ENCODE measurements at places on chromosomes 3 and 15.

GRCh38 chr3:127431066-127431465, 143.2 kb upstream of the PRR20G start:
- DNase-seq, result no peak

- no peak for DNase-seq
These were observed 228.9 kb upstream of the FEZF2 start for GRCh38 chr3:62602129-62602770.

GRCh38 chr3:53113293-53114010, 16.8 kb downstream of the RFT1 start:
- no peak for DNase-seq

DNA sequence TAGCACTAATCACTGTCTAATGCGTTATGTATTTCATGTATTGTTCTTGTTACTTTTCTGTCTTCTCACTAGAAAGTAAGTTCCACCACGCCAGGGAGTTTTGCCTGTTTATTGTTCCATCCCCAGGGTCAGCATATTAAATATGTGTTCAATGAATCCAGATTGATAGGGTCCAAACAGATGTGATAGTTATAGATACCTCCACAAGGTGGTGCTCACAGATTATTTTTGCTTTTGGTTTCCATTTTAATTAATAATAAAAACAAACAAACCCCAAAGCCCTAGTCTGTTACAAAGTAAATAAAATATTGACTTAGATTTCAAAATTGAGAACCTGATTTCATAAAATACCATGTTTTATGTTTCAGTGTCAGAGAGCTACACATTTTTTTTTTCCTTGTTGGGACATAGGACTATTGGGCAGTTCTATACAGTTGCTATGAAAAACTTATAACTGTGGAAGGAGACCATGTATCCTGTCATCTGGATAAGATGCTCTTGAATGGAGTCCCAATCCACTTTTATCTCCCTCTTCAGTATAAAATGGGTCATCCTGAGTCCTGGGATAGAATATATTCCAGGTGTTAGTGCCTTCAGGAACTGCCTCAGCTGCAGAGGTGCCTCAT, 12.4 kb downstream of the OTOL1 start:
- DNase-seq, result no peak

DNA sequence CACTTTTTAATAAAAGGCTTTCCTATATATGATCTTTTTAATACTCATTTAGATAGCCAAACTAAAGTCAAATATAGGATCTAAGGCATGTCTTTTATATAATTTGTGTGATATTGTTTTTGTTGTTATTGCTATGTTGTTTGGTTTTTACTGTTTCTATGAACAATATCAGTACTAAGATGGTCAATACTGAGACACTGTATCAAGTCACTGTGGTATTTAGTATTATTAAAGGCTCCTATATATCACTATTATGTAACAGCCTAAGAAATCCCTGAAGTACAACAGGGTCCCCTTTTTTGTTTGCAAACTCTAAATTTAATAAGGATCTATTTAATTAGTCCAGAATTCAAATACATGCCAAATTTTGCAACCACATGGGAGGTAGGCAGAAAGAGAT, 61.9 kb downstream of the TBC1D5 start:
- no peak for DNase-seq

DNA sequence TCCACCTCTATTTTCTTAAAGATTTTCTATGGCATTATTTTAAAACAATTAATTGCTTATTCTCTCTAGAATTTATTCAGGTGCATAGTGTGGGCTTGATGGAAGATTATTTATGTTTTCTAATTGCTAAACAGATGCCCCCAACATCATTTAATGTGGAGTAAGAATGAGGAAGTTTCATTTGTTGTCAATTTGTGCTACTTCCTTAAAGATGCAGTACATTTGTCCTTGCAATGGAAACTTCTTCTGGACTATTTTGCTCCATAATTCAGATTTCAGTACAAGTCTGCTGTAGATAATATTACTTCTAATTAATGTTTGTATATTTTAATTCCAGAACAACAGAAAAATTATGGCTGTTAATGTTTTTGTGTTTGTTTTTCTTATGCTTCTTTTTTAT, 104.8 kb downstream of the TGFBR2 start:
- no peak for DNase-seq

DNA sequence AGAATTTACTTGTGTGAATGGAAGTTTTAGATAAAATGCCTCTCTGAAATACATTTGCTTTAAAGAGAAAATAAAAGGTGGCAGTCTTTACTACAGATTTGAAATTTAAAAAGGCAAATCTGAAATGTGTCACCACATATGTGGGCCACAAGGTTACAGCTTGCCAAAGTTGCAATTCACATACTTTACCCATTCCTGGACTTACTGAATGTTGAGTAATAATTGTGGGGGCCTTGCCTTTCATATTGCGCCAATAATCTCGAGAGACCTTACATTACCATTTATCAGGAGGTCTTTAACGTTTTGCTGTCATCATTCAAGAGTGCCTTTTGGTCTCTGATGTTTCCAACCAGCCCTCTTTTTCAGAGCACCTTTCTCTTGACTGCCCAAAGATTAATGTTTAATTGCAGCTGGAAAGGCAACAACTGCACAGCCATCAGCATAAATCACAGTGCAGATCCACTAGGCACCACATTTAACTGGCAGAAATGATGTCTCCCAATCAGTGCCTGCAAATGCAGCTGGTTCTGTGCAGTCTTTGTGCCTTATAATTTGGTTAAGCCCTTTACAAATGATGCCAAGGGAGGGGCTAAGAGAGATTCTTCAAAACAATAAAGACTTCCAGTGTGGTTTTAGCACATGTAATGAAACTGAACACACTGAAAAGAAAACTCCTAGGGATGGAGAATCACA, 206.8 kb downstream of the MAGI1 start:
- DNase-seq, result no peak

- no peak for DNase-seq
These were observed 481.4 kb upstream of the THBS1 start for GRCh38 chr15:39099524-39099923.

DNA sequence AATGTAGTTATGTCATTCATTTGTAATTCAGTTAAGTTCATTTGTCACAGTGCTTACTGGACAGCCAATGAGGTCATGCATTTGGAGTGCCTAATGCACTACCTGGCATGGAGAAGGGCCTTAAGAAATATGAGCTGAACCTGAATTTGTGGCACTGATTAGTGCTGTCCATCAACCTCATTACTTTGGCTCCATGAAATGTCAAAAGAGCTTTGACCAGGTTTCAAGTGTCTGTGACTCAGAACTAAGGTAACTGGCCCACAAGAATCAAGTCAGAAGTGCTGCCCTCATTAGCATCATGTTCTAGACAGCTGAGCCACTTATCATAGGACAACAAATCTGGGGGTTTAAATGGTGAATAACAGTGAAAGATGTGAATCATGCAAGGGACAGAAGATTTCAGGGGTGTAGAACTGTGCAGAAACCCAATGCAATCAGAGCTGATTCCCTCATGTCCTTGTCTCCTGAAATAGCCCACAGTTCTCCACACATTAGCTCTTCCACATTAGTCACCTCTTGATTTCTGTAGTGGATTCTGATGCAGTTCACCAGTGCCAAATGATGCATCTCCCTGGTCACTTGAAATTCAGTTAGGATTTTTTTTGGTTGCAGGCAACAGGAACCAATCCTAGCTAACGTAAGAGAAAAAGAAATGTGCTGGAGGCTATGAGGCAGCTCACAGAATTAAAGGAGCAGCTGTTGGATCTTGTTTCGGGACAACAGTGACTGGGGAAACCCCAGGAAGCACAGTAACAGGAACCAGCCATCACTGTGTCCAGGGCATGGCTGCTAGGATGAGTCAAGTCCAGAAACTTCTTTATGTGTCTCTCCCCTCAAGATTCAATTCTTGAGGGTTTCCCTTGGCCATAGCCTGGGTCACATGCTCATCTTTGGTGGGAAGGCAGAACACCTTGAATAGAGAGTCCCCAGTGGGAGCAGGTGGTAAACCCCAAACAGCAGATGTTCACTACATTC, 38.7 kb downstream of the CHST2 start:
- DNase-seq, result no peak

DNA sequence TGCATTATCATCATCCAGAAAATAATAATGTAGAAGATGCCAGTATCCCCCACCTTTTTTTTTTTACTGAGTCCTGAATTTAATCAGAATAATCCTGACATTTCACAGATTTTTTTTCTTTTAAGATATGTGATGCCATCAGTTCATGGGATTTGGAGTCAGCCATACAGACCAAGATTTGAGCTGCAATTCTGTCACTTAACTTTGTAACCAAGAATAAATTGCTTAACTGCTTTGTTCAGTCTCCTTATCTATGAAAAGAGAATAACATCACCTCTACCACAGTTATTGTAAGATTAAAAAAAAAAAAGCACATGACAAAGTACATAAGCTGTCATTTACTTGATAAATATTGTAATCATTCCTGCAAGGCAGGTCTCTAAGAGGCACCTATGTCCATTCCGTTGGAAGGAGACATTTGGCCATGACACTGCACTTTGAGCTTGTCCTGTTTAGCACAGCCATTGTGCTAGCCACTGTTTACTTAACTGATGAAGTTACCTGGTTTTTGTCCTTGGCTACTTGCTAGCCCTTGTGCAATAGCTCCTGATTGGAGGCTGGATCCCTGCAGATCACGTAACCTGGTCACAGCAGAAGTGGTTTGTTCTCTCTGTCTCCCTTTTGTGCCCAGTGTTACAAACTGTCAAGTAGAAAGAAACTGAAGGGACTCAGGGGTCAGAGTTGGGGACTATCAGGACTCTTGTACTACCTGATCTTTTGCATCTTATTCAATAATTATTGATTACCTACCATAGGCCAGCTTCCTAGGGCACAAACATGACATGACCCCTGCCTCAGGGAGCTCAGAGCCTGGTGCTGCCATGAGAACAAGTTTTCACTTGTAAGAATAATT, 306.0 kb downstream of the WDR72 start:
- DNase-seq, result no peak

DNA sequence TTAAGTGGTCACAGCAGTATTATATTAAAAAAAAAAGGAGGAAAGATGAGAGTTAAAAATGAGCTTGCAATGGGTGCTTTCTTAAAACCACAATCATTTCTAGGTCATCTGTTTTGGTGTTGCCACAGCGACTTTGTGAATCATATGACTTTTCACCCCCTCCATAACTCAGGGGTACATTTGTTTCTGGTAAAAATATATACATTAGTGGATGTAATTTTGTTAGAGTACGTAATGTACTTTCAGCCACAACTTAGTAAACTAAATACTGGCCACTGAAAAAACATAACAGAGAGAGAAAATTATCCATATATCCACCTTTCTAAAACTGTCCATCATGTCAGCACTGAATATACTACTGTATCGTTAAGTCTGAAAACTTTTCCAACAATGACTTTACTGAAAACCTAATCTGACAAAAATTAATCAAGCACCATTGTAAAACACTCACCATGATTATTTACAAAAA, 3.4 kb downstream of the ANKRD28 start:
- no peak for DNase-seq

DNA sequence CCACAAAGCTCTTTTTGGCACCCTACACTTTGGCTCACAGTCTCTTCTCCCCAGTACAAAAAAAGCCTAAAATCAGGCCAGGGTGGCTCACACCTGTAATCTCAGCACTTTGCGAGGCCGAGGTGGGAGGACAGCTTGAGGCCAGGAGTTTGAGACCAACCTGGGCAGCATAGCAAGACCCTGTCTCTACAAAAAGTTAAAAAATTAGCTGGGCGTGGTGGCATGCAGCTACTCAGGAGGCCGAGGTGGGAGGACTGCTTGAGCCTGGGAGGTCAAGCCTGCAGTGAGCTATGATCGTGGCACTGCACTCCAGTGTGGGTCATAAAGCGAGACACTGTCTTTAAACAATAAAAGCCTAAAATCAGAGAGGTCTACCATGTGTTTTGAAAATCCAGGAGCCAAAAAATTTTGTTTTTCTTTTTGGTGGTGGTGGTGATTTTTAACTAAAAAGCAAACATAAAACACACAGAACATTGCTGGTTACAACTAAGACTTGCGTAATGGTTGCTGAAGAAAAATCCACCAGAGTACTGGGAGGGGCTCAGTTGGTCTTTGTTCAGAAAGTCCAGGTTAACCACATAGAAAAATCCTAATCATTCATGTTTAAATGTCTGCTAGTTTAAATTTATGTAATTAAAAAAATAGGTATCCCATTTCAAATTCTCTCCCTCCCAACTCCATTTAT, 1.6 kb upstream of the MAN2C1 start:
- DNase-seq, result no peak

- DNase-seq, result no peak
These were observed 104.3 kb upstream of the PRR20G start for GRCh38 chr3:127392156-127392490.

GRCh38 chr15:90351479-90352106, 491 bp upstream of the ZNF774 start:
- DNase-seq, result no peak

DNA sequence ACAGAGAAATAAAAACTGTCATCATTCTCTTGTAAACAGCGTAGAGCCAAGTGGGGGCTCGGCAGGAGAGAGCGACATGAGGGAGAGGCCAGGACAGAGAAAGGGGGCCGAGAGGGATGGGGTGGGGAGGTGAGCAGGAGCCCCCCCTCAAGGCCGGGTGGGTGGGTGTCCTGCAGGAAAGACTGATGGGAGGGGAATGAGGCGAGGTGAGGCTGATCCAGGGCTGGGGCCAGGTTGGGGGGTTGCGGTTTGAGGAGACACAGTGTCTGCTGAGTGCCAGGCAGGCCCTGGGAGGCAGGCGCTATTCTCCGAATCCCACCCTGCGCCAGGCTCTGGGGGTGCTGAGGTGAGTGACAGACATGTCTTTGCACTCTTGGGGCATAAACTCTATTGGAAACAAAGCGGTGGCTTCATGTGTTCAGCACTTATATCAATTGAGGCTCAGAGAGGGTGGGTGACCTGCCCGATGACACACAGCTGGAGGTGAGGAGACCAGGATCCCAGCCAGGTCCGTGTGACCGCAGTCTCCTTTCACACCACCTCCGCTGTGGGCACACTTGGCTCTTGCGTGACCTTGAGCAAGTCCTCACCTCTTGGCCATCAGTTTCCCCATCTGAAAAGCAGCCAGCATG, 19.6 kb upstream of the CSPG4 start:
- no peak for DNase-seq

- no peak for DNase-seq
These were observed 38.0 kb downstream of the CCR3 start for GRCh38 chr3:46280105-46280797.
